Pancreas (tissue), 10 donors: ENCODE measurements at places on chromosomes 5 and 9. TPM values are rescaled to one million over a fixed set of nuclear protein-coding genes. Genes with fewer than 3 reads are reported as not detected.

The FRMPD1 gene
- 0.22 TPM for total RNA-seq

The C9orf50 gene
- total RNA-seq = not detected

The KLF9 gene
- total RNA-seq = 11.7 TPM

The FAM200C gene
- 2.2 TPM for total RNA-seq

The PCDHA11 gene
- 1.6 TPM for total RNA-seq

The IFNA13 gene
- not detected for total RNA-seq

The LCN9 gene
- total RNA-seq = not detected

The GARIN3 gene
- total RNA-seq = not detected

The PCDHGA9 gene
- 1.4 TPM for total RNA-seq

The CD274 gene
- 0.63 TPM for total RNA-seq

GRCh38 chr5:12745537-12745936 is 841.3 kb upstream of the CTNND2 start:
- no peak for DNase-seq

DNA sequence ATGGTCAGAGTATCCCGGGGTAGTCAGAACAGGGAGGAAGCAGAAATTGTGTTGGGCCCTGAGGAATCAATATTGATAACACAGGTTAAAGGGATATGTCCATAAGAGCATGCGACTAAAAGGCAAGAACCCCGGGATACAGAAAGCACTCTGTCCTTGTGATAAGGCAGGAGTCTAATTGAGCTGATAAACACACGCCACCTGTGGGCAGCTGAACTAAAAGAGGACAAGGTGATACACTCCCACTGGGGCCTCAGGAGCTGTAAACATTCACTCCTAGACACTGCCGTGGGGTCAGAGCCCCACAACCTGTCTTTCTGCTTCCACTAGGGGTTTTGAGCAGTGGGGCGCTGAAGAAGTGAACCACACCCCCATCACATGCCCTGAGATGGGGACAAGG is 144.7 kb upstream of the MPDZ start:
- no peak for DNase-seq

- no peak for DNase-seq
Measured at GRCh38 chr5:138974227-138975063, 99.3 kb upstream of the LRRTM2 start.

DNA sequence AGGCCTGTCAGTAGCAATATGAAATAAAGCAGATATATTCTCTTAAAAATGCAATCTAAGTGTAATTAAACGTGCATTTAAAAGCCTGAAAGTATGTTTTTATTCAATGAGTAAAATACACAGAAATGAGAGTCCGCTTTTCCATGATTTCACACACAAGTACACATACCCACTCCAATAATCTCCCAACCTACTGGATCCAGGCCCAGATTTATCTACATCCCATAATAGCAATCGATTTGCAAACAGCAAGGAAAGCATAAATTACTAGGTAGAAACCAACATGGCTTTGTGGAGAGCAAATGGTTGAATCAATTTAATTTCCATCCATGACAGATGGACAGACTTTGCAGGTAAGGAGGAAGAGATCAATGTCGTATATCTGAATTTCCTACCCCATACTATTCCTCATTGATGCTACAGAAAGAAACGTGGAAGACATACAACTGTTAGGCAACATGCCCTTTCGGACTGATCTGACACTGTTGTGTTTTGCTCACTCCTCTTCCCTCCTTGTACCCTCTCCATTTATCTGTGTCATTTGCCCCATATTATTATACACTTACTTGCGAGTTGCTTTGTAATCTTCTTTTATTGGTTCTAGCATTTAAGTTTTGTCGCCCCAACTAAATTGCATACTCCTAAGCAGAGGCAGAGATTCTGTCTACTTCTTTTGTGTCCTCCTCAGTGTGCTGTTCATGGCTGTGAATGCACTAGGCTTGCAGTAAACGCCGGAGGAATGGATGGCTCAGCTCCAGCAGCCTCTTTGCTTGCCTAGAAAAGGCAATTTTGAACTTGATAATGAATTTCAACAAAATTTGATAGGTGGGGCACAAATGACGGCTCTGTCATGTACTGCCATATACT is 133.6 kb downstream of the NFIB start:
- no peak for DNase-seq

DNA sequence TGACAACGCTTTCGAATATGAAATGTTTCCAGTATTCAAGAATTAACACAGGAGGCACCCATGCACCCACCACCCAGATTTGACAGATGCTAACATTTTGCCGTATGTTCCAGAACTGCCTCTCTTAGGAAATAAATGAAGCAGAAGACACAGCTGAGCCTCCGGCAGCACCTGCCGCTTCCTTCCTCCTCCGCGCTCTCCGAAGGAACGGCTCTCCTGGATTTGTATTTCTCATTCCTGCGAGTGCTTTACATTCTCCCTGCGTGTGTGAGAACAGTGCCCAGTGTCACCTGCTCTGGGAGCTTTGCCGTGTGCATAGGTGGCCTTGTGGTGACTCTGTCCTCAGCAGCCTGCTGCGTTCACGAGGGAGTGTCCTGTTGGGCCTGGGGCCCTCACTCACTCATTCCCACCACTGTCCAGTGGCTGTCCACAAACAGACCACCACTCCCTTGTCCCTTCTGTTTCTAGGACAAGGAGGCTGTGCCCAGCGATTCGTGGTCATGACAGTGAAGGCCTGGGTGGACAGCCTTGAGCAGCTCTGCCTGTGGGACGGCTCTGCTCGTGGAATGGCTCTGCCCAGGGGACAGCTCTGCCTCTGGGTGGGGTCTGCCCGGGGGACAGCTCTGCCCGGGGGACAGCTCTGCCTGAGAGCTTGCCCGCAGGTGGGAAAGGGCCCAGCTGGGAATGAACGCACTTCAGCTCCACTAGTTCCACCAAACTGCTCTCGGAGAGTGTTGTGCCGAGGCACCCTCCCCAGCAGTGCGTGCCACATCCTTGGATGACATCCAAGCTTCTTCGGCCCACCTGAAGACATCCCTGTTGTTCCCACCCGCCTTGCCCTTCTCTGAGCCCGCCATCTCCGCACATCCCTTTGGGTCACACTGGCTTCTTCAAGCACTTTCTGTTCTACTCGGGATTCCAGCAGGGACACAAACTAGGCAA is 170.5 kb upstream of the PPP1R26 start:
- peak; percentile 54 for DNase-seq

DNA sequence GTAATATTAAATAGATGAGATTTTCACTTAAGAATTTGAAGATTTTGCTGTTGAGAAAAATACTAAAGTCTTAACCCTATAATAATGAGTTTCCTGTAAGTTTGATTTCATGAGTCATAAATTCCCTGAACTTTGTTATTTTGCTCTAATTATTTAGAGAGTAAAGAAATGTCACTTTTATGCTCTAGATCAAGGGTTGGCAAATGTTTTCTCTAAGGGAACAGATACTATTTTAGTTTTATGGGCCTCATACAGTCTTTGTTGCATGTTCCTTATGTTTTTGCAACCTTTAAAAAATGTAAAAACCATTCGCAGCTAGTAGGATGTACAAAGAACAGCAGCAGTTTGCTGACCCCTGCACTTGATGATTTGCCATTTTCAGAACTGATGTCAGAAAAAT is 480 bp upstream of the TXNDC8 start:
- no peak for DNase-seq

- DNase-seq = no peak
Measured at GRCh38 chr9:105459336-105459735, 11.5 kb downstream of the FSD1L start.

DNA sequence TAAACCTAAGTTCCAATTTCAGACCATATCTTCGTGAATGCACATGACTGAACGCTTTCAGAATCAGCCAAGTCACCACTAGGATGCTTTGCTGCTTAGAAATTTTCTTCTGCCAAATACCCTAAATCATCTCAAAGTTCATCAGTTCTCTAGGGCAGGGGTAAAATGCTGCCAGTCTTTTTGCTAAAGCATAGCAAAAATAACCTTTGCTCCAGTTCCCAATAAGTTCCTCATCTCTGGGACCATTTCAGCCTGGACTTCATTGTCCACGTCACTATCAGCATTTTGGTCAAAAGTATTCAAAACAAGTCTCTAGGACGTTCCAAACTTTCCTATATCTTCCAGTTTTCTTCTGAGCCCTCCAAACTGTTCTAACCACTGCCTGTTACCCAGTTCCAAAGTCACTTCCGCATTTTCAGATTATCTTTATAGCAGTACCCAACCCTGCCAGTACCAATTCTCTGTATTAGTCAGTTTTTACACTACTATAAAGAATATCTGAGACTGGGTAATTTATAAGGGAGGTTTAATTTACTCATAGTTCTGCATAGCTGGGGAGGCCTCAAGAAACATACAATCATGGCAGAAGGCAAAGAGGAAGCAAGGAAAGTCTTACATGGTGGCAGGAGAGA is 74.8 kb downstream of the NR3C1 start:
- no peak for DNase-seq

GRCh38 chr5:165448753-165449152 is 1943.3 kb downstream of the MAT2B start:
- DNase-seq = no peak

DNA sequence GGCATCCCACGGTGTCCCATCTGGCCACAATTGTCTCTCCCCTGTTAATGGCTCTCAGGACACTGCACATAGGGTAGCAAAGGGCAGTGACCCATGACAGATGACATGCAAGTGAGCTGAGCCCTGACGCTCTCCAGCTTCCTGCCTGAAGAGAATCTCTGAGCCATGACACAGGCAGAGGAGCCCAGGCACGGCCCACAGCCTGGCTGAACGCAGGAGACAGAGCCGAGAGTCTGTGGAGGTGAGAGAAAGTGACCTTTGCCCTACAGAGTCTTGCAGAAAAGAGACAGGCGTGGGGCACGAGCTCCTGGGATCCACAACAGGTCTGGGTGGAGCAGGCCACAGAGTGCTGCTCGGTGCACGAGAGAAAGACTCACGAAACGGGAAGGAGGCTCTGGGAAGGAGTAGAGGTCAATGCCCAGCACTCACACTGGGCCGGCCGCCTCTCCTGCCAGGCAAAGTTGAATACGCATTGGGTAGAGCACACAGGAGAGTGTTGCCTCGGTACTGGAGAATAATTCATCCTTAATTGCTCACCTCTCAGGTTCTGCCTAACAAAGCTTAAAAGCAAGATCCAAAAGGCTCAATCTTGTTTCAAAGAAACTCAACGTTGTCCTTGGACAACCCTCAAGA is 90.3 kb downstream of the MRPL36 start:
- no peak for DNase-seq

- peak; percentile 36 for DNase-seq
Measured at GRCh38 chr5:137751869-137752491, 2.2 kb downstream of the HNRNPA0 start.

DNA sequence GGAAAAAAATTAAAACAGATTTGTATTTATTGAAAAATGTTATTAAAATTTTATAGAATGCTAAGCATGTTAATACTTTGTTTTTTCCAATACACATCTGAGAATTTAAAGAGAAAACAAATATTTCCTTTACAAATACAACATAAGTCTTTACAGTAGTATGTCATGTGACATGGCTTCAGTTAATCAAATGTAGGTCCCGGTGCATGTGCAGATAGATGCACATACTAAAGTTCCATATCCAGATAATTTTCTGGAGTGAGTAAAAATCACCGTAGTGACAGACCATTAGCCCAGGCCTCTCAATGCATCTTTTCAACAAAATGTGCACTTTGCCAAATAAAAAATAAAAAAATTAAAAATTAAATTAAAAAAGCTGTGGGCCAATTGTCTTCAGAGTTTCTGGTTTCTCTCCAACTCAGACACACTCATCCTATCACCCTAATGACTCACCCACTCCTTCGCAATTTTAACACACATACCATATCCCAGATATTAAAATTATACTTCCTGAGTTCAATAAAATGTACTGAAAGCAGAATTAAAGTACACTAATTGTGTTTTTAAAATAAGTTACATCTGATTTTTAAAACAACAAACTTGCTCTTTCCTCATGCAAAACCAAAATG is 508.1 kb downstream of the NR2F1-AS1 start:
- no peak for DNase-seq

GRCh38 chr9:105114318-105114717 is 130.1 kb upstream of the SLC44A1 start:
- DNase-seq = no peak

DNA sequence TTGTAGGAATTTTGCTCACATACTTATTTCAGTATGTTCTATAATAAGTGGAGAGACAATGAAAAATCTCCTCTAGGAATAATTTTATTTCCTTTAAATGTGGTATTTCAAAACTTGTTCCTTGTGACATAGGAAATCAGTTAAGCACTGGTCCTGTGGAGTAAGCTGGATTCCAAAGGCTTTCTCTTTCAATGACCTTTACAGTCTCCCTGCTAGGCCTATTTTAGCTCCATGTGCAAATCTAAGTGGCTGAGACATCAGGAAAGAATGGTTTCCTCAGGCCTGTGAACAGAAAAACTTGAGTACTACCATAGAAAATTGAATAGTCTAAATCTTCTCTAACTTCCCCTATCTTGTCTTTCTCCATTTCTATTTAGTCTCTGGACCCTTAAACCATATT is 514.2 kb upstream of the TLE4 start:
- no peak for DNase-seq

DNA sequence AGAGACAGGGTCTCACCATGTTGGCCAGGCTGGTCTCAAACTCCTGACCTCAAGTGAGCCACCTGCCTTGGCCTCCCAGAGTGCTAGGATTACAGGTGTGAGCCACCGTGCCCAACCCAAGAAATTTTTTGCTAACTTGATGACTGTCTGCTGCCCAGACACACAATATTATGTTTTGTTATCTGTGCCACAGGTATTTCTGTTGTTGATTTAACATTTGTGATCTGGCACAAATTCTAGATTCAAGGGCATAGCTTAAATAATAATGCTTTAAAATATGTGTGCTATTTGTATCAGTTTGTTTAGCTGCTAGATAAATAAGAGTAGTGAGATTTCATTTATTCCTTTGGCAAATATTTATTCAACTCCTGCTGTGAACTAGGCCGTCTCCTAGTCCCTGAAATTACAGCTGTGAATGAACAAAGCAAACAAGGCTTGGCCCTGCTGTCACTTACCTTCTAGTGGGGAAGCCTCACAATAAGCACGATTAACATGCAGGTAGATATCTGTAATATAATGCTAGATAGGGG is 35.3 kb downstream of the GAPVD1 start:
- DNase-seq = no peak

GRCh38 chr5:159975462-159976019 is 33.4 kb upstream of the TTC1 start:
- DNase-seq = no peak

GRCh38 chr5:51990241-51990640 is 607.0 kb downstream of the ISL1 start:
- no peak for DNase-seq

- no peak for DNase-seq
Measured at GRCh38 chr9:86175223-86175622, 75.9 kb upstream of the GOLM1 start.

GRCh38 chr5:60594715-60595477 is 105.1 kb downstream of the DEPDC1B start:
- DNase-seq = no peak

GRCh38 chr5:24005384-24005783 is 498.0 kb downstream of the PRDM9 start:
- no peak for DNase-seq

GRCh38 chr9:1047591-1048230 is 2.4 kb upstream of the DMRT2 start:
- DNase-seq = no peak

DNA sequence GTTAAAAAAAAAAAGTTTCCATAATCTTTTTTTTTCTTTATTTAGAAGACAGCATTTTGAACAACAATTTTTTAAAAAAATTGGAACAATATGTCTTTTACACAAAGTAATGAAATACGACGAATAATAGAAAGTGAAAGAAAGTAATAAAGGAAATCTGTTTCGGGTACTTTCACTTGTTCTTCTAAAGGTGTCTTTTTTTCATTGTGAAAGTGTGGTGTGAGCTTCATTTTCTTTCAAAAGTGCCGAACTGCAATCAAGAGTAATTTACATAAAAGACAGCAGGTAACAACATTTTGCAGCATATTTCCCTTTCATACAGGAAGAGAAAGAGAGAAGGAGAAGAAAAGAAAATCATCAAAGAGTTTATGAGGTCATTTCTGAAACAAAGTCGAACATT is 159.7 kb upstream of the CDH12 start:
- no peak for DNase-seq
